ENCODE measurements at places on chromosomes 7 and 10.

DNA sequence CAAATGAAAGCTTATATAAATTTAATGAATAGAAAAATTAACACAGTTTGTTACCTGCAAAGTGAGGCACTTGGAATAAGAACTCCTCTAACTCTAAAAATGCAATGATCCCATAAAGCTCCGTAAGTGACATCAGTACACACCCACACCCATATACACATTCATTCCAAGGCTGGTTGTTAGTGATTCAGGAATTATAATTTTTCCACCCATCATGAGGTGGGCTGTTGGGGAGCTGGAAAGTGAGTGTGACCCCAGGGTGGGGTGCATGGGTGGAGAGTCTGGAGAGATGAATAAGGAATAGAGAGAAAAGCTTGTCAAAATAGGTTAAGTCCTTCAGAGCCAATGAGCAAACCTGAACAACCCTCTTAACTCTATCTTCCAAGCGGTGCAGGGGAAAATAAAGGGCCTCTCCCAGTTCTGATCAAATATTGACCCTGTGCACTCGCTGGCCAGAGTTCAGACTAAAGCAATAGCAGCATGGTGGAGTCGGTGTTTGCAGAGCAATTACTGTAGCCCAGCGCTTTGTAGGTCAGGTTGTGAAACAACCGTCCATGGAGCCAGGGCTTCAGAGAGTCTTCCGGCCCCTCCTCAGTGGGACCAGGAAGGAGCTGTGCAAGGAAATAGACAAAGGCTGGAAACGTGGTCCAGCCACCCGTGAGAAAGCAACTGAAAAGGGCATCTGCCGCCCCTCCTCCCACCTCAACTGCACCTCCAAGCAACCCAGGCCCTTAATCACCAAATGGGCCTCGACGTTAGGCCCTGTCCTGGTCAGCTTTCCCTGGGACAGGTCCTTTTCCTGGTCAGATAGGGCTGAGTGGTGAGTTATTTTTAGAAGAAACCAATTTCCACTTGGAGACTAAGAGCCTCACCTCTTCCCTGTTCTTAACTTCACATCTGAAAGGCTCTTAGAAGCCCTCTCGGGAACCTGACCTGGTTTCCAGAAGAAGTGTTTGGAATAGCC lies 61.2 kb downstream of the SH3PXD2A start:
- DNase-seq, result no peak

- DNase-seq, result no peak
These were observed 9.5 kb downstream of the PTCD1 start for GRCh38 chr7:99428972-99429566.

DNA sequence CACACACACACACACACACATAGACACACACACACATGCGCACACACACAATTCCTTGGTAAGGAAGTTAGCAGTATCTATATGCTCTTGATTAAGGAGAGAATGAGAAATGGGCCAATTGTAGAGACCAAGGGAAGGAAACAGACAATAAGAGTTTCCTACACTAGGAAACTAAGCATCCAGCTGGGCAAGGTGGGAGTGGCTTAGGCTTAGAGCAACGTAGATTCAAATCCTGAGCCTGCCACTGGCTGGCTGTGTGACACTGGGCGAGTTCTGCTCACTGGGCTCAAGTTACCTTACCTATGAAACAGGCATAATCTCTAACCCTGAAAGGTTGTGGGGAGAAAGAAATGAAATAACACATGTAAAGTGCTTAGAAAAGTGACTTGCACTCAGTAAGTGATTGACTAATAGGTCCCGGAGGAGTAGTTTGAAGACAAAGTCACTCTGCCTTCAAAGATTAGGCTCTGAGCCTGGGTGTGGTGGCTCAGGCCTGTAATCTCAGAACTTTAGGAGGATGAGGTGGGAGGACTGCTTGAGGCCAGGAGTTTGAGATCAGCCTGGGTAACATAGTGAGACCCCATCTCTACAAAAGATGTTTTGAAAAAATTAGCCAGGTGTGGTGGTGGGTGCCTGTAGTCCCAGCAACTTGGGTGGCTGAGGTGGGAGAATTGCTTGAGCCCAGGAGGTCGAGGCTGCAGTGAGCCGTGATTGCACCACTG lies 701.4 kb downstream of the PARD3 start:
- no peak for DNase-seq

GRCh38 chr7:35348611-35349400 lies 94.9 kb upstream of the TBX20 start:
- DNase-seq, result no peak

DNA sequence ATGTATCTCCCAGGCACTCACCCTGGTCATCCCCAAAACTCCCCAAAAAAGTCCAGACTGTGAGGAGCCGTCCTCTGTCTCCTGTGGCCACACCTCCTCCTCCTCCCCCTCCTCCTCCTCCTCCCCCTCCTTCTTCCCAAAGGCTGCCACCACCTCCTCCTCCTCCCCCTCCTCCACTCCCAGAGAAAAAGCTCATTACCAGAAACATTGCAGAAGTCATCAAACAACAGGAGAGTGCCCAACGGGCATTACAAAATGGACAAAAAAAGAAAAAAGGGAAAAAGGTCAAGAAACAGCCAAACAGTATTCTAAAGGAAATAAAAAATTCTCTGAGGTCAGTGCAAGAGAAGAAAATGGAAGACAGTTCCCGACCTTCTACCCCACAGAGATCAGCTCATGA lies 7.1 kb downstream of the LMOD2 start:
- no peak for DNase-seq

- no peak for DNase-seq
These were observed 430.8 kb downstream of the DNAJB6 start for GRCh38 chr7:157767506-157768197.

GRCh38 chr7:30543813-30544525 lies 39.3 kb upstream of the GGCT start:
- no peak for DNase-seq

GRCh38 chr10:110410329-110411046 lies 87.2 kb upstream of the DUSP5 start:
- no peak for DNase-seq

GRCh38 chr7:158816271-158816670 lies 13.0 kb downstream of the ESYT2 start:
- DNase-seq, result no peak

DNA sequence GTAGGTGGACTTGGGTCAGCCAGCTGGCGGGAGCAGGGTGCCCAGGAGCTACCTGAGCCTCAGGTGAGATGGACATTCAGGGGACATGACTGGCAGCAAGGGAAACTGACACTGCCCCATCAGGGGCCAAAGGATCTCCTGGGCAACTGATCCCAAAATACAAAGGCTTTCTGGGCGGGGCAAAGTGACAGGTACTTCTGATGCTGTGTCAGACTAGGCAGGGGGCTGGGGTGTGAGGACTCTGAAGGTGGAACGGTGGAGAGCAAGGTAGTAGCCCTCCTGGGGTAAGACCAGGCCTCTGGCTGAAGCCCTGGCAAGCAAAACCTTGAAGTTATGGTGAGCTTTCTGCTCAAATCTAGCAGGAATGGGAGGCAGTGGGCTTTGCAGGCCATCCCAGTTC lies 4.4 kb downstream of the OPN4 start:
- DNase-seq, result no peak

GRCh38 chr7:115435178-115435577 lies 513.3 kb downstream of the MDFIC start:
- DNase-seq, result no peak

DNA sequence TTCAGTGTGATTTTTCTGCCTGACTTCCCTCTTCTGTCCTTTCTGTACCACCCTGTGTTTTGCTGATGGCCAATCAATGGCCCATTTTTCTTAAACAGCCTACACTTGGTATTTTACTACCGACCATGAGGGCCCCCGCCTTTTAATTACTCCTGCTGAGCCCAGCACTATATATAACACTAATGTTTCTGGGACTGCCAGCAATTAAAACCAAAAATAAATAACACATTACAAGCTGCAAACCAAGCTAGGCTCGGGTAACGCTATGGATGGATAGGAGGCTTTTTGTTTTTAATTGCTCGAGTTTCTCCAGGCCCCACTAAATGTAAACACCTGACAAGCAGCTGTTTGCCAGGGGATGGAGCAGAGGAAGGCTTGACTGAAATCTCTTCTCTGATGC lies 915.4 kb upstream of the AUTS2 start:
- no peak for DNase-seq

DNA sequence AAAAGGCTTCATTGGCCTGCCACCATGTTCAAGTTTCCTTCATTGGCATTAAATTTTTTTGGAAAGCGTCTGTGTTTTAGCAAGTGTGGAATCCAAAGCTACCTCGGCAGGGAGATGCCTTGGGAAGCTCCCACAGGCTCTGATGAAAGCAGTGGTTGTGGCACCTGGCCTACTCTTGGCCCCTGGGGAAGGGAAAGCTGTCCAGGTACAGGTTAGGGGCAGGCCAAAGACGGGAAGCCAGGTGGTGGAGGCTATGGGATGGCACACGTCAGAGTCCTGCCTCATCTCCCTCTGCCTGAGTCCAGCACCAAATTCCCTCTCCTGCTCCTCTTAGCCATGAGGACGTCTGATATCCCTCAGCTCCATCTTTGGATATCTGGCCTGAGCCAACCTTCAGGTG lies 49.7 kb downstream of the C10orf120 start:
- DNase-seq, result no peak

- DNase-seq, result no peak
These were observed 20.9 kb downstream of the SLC25A13 start for GRCh38 chr7:96300986-96301385.

GRCh38 chr7:106737202-106737562 lies 76.2 kb upstream of the CCDC71L start:
- DNase-seq, result no peak

GRCh38 chr10:34744590-34744989 lies 70.5 kb downstream of the PARD3 start:
- DNase-seq, result no peak

- DNase-seq, result no peak
These were observed 1089.5 kb upstream of the LRRN3 start for GRCh38 chr7:110001254-110001938.

GRCh38 chr7:82360591-82361368 lies 82.8 kb downstream of the CACNA2D1 start:
- no peak for DNase-seq

DNA sequence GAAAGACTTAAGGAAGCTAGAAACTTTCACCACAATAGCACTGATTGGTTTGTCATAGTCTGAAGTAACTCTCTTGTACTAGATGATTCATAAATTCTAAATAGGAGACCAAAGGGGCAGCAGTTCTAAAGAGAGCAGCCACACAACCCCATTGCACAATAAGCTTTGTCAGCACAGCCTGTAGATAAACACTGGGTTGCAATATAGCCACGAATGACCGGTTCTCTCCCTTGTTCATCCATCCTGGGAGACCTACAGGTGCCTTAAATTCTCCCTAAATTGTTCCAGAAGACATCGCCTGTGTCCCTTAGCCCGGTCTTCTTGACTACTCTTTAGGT lies 167.0 kb downstream of the SNX13 start:
- DNase-seq, result no peak

DNA sequence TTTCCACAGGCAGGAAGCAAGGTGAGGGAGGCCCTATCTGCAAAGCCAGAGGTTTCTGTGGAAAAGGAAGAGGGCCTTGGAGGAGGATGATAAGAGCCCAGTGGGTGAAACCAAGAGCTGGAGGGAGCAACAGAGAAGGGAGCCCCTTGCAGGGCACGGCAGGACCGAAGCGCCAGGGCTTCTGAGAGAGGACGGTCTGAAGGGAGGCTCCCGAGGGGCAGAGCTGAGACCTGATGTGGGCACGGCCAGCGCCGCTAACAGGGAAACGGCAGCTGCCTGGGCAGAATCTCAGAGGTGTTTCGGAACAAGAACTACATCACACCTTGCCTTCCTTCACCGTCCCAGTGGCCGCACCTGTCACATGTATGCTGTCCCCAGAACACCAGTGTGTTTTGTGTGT lies 144.3 kb upstream of the ADARB2 start:
- DNase-seq, result no peak

- DNase-seq, result peak; percentile 58
These were observed at the start of gene CDK6 for GRCh38 chr7:92836489-92836999. Gene CDK6, minus strand, starts transcription at chr7:92836573. Its CDS starts 3,250 bp downstream, at chr7:92833323.

GRCh38 chr10:88379575-88379974 lies 203.5 kb downstream of the RNLS start:
- no peak for DNase-seq

GRCh38 chr7:55140941-55141278 lies 122.1 kb downstream of the EGFR start:
- no peak for DNase-seq

DNA sequence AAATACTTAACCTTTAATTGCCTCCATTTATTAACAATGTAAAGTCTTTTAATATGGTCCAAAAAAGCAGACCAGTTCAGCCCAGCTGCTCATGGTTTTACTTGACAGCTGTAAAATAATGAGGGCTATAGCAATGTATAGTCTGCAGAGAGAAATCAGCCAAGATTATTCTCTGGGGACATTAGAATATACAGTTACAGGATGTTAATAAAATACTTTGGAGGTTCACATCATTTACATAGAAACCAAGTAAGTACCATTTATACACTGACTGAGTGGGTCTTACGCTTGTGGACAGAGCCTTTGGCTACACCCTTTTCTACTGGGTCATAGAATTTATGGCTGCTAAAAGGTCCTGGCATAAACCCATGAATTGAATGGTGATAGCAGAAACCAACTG lies 340.7 kb upstream of the CELF2 start:
- DNase-seq, result no peak

DNA sequence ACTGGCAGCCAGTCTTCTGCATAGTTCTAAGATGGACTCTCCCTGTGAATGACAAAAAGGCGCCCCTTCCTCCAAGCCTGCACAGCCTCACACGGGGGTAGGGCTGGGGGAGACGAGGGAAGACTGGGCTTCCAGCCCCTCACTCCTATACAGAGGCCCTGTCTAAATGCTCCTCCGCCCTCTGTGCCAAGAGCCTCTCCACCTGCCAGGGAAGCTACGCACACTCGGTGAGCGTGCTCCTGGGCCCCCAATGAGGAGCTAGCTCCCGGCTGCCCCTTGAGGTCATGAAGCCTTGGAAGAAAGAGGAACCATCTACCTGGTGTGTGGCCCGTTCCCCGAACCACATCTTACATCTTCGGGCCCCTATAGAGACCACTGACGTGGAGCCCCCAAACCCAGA lies 54.8 kb downstream of the CRTAC1 start:
- DNase-seq, result no peak

GRCh38 chr10:102407425-102408130 lies 11.0 kb downstream of the PSD start:
- no peak for DNase-seq

GRCh38 chr7:27614095-27614494 lies 48.6 kb downstream of the HIBADH start:
- DNase-seq, result no peak

- no peak for DNase-seq
These were observed 28.5 kb upstream of the SYPL1 start for GRCh38 chr7:106140406-106141173.

DNA sequence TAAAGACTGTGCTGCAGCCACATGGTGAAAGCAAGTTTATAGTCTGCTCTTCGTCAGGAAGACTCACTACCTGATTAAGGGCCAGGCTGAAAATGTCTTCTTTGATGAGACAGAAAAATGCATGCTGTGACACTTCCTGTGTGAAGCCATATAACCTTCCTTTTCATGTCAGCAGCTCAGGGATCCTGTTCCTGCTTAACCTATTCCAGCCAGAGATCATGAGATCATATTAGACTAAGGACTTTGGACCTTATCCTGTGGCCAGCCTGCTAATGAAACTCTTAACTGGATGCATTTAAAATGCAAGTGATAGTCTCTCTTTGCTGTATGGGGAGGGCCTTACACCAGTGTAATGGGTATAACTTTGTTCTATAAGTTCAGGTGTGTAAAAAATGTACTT lies 165.2 kb downstream of the PTEN start:
- no peak for DNase-seq

- DNase-seq, result no peak
These were observed 101.5 kb upstream of the GPR26 start for GRCh38 chr10:123564631-123565030.

- no peak for DNase-seq
These were observed 15.8 kb upstream of the DOCK1 start for GRCh38 chr10:126889421-126889820.

GRCh38 chr7:42233171-42233570 lies 3.8 kb downstream of the GLI3 start:
- DNase-seq, result no peak

Measured in stimulated activated CD4-positive, alpha-beta T cell treated with anti-CD3 and anti-CD28 coated beads, Interleukin-12 subunit alpha, Interleukin-12 subunit beta, amount 100 ng/mL, for 24 hours (primary cell).